Fibroblast of villous mesenchyme (primary cell): ENCODE measurements at places on chromosomes 5 and 9. TPM values are rescaled to one million over a fixed set of nuclear protein-coding genes. Genes with fewer than 3 reads are reported as not detected.

Gene ASS1
- 88.3 and 230 TPM in 2 replicates for total RNA-seq

Gene PRSS3
- 3.9 and 12.9 TPM in 2 replicates for total RNA-seq

Gene CD274
- total RNA-seq: 10.3 and 12.1 TPM in 2 replicates

Gene GLRX
- total RNA-seq: 152 and 437 TPM in 2 replicates

Gene OTULINL
- 19.6 and 23.7 TPM in 2 replicates for total RNA-seq

Gene FOXD4L5
- under 0.01 TPM in 1 of 2 replicates, not detected in the other for total RNA-seq

Gene STPG3
- not detected in 2 replicates for total RNA-seq

Gene OTP
- total RNA-seq: not detected in 2 replicates

Gene BTNL3
- not detected in 2 replicates for total RNA-seq

Gene PCA3
- total RNA-seq: under 0.01 TPM in 1 of 2 replicates, not detected in the other

Gene DNAJC21
- 22.2 and 44.5 TPM in 2 replicates for total RNA-seq

Gene SLC27A6
- total RNA-seq: under 0.01 and 0.32 TPM in 2 replicates

Gene CRB2
- under 0.01 TPM in 1 of 2 replicates, not detected in the other for total RNA-seq

Gene NR5A1
- not detected in 2 replicates for total RNA-seq

Gene SAXO1
- total RNA-seq: not detected in 2 replicates
